Fibroblast of lung (primary cell): ENCODE measurements at places on chromosomes 12 and 14. TPM values are rescaled to one million over a fixed set of nuclear protein-coding genes. Genes with fewer than 3 reads are reported as not detected.

The IAPP gene
- total RNA-seq, result not detected in 2 replicates

The KCNMB4 gene
- total RNA-seq, result 0.33 and 0.51 TPM in 2 replicates

DNA sequence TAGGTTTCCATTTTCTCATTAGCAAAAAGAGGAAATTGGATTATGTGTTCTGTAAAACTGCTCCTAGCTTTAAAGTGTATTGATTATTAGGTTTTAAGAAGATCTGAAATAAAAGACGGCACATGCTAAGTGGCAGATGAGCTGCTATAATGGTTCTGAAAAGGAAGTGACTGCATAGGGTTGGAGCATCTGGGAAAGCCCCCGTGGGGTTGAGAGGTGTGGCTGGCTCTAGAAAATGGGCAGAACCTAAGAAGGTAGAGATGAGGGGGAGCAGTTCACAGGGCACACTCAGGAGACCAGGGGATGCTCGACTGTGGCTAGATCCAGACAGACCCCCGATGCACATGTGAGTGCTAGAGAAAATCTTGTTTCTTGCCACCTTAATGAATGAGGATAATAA, 1.9 kb downstream of the IFNG-AS1 start:
- DNase-seq, result no peak
- H3K27me3 ChIP-seq, result no peaks in the 10 kb centered on the region
- H3K4me3 ChIP-seq, result no peak overlapping the region
- H3K4me1 ChIP-seq, result no peaks in the 10 kb centered on the region

The TCL1B gene
- total RNA-seq, result not detected in 2 replicates

- DNase-seq, result no peak
- no peaks in the 10 kb centered on the region for H3K36me3 ChIP-seq
- H3K4me3 ChIP-seq, result no peak overlapping the region
- H3K4me1 ChIP-seq, result no peaks in the 10 kb centered on the region
- H3K27me3 ChIP-seq, result no peaks in the 10 kb centered on the region
These were observed 1322.5 kb downstream of the FSCB start for GRCh38 chr14:43184540-43184939.

- no peak for DNase-seq
- H3K36me3 ChIP-seq, result no peaks in the 10 kb centered on the region
- H3K4me3 ChIP-seq, result no peak overlapping the region
These were observed 8.1 kb downstream of the CPSF6 start for GRCh38 chr12:69247268-69248018.

- H3K27ac ChIP-seq, result no peak overlapping the region
- H3K4me3 ChIP-seq, result no peak overlapping the region
- DNase-seq, result peak; percentile 52
These were observed 16.3 kb downstream of the AKAP6 start for GRCh38 chr14:32345311-32345791.

The ACACB gene
- 5.1 and 9.1 TPM in 2 replicates for total RNA-seq

The LIN7A gene
- total RNA-seq, result 9.5 and 22.8 TPM in 2 replicates

- peak overlapping the region; percentile 75 for H3K4me3 ChIP-seq
- H3K36me3 ChIP-seq, result no peaks in the 10 kb centered on the region
- H3K27ac ChIP-seq, result peak overlapping the region; percentile 92
- H3K4me1 ChIP-seq, result peaks cover 4% of the 10 kb centered on the region
- no peaks in the 10 kb centered on the region for H3K27me3 ChIP-seq
These were observed 612 bp downstream of the TRAPPC6B start for GRCh38 chr14:39169541-39169900.

DNA sequence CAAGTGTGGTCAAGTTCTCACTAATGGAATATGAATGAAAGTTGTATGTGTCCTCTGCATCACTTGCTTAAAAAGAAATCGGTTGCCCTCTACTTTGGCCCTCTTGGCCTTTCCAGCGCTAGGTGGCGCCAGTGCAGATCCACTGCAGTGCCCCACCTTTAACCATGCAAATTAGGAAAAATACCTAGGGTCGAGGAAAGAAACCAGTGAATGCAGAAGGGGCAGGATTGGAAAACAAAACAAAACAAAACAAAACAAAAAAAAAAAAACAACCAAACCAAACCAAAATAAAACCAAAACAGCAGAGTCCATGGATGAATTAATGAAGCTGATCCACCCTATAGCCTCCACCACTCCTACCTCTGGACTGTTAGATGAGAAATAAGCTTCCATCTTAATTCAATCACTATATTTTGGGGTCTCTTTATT, 12.9 kb upstream of the NEMF start:
- no peak overlapping the region for H3K27ac ChIP-seq
- no peak overlapping the region for H3K4me3 ChIP-seq
- H3K27me3 ChIP-seq, result no peaks in the 10 kb centered on the region
- no peaks in the 10 kb centered on the region for H3K36me3 ChIP-seq
- DNase-seq, result peak; percentile 49
- H3K4me1 ChIP-seq, result peaks cover 3% of the 10 kb centered on the region

DNA sequence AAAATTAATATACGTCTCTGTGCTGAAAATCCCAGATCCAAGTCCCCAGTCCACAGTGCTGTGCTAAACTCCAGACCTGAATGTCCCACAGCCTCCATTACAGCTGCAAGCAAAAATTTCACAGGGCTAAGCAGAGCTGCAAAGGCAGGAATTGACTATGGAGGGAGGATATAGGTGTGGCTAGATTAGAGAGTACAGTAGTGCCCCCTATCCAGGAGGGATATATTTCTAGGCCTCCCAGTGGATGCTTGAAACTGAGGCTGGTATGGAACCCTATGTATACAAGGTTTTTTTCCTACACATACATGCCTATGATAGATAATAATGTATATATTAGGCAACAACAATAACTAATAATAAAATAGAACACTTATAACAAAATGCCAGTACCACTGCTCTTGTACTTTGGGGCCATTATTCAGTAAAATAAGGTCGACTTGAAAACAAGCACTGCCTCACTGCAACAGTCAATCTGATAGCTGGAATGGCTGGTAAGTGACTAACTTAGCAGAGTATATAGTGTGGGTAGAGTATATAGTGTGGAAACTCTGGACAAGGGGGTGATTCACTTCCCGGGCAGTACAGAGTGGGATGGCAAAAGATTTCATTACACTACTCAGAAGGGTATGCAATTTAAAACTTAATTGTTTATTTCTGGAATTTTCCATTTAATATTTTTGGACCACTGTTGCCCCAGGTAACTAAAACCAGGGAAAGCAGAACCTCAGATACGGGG, 82.7 kb downstream of the C14orf132 start:
- DNase-seq, result peak; percentile 78
- H3K4me3 ChIP-seq, result no peak overlapping the region
- H3K36me3 ChIP-seq, result no peaks in the 10 kb centered on the region
- H3K27me3 ChIP-seq, result no peaks in the 10 kb centered on the region
- no peak overlapping the region for H3K27ac ChIP-seq
